ENCODE measurements at places on chromosomes 2 and 18.

GRCh38 chr2:134023854-134024253 lies 230.0 kb upstream of the MGAT5 start:
- DNase-seq = no peak

DNA sequence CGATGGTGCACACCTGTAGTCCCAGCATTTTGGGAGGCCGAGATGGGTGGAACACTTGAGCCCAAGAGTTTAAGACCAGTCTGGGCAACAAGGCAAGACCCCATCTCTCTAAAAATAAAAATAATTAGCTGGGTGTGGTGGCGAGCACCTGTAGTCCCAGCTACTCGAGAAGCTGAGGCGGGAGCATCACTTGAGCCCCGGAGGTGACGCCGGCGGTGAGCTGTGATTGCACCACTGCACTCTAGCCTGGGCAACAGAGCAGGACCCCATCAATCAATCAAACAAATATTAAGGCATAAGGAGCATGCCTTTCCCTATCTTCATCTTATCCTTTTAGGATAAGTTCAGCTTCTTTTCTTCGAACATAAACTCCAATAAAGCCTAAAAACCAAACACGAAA lies 1.1 kb downstream of the WDSUB1 start:
- DNase-seq = no peak

- peak; percentile 15 for DNase-seq
Observed at GRCh38 chr2:11532416-11533055, 1.3 kb upstream of the GREB1 start.

GRCh38 chr2:30354621-30355020 lies 92.4 kb upstream of the LCLAT1 start:
- no peak for DNase-seq

DNA sequence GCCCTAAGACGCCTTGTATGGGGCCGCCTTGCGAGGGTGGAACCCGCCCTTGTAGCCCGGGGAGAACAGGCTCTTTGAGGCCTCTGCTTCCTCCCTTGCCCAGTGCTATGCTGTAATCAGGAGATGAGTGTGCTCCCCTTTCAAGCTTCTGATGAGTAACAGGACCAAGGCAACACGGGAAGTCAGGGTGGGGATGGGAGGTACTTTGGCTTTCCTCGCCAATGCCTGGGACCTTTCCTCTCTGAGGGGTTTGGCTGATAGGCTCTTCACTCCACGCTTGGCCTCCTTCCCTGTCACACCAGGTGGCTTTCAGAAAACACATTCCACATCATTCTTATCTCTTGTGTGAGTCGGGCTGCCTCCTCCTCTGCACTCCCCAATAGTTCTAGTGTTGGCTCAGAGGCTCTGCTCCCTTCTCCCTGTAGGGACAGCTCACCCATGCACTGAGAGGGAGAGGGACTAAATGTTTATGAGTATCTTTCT lies 223.7 kb upstream of the TRIB2 start:
- no peak for DNase-seq

GRCh38 chr18:2979871-2980790 lies 32.8 kb downstream of the LPIN2 start:
- peak; percentile 51 for DNase-seq

DNA sequence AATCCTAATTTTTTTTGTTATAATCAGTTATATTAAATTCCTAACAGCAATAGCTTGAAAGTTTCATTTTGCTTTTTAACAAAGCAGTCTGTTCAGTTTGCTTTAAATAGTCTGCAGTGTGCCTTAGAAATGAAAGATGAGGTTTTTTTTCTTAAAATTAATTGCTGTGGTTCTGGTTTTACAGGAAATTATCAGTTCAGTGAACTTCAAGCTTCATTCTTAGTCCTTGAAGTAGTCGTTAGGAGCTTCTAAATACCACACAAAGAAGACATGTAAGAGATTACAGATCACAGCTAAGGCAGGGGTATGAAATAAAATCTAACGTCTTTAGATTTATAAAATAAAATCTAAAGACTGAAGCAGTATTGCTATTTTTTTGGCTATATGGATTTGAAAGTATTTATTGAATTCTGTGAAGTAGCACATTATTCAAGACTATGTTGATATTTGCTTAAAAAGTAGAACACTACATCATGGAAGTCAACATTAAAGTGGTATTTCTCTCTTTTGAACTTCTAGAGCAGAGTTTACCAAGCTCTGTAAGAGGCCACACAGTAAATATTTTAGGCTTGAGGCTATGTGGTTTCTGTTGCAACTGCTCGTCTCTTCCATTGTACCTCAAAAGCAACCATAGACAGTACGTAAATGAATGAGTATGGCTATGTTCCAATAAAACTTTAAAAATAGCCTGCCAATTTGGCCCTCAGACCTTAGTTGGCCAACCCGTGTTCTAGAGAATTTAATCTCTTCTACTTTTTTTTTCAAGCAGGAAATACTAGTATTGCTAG lies 81.5 kb upstream of the STON1 start:
- peak; percentile 94 for DNase-seq

GRCh38 chr2:203599509-203599908 lies 64.4 kb upstream of the RAPH1 start:
- DNase-seq = no peak

DNA sequence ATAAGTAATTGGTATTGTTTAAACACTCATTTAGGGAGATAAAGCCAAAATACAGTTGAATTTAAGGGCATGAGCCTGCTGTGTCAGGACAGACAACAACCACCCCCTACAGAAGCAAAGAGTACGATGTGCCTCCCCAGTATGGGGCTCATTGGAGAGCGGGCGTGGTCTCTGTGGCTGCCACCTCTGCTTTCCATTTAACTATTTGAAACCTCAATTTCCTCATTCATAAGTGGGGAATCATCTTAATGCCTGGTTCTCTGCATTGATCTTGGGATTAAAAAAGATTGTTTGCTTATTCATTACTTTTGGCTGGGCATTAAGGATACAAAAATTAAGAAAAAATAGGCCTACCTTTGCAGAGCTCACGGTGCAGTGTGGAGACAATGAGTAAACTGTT lies 21.4 kb downstream of the KCNS3 start:
- no peak for DNase-seq

- no peak for DNase-seq
Observed at GRCh38 chr2:241649404-241649803, 11.9 kb downstream of the ATG4B start.

DNA sequence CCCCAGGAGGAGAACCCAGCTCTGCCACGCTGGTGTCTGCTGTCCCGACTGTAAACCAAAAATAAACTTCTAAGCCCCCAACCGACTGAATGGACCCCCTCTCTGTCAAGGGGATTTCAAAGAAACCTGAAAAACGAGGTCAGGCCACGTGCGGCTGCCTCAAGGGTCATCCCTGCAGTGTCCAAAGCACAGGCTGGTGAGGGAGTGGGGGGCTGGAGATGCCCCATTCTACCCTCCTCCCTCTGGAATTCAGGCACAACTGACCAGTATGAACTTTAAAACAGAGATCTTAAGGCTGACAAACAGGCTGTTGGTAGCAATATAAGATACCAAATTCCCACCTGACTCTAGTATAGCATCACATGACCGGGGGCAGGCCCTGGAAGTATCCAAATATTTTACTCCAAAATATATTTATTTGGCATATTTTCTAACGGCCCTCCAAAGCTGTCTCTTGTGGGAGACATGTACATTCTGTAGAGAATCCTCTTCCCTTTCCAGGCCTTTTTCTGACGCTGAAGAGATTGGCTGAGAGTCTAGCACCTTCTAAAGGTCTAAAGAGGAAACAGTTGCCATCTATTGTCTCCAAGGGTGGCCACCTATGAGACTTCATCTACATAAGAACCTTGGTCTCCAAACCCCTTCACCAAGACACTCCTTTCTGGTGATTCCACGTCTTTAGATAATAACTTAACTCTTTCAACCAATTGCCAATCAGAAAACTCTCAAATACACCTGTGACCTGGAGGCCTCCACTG lies 40.4 kb upstream of the CTDP1 start:
- DNase-seq = no peak

GRCh38 chr2:111897924-111898702 lies at the start of gene MERTK:
TSS of gene MERTK (plus strand) at chr2:111898607. CDS start at chr2:111898736, 129 bp downstream.
- DNase-seq = peak; percentile 38

- DNase-seq = no peak
Observed at GRCh38 chr2:233691443-233692433, 952 bp upstream of the UGT1A6 start.

DNA sequence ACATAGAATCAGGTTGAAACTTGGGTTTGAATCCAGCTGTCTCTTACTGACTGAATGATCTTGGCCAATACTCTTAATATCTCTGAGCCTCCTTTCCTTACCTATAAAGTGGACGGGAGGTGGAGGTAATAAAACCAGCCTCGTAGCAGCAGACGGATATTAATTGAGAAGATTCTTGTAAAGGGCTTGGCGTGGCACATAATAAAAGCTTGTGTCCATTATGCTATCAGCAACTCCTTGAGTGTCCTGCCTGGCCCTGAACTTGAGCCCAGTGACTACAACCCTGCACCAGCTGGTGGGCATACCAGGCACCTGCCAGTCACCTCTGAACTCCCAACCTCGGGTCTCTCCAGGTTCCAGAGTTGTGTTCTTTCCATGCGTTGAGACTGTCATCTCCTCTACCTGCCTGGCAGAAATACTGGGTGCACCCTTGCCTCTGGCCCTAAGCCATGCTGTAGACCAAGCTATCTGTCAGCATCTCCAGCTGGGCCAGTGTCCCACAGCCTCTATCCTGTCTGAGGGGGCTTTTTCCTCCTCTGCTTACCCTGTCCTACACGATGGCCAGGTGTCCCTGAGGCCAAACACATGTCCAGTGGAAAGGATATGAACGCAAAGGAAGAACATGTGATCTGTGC lies 9.7 kb downstream of the CAPN13 start:
- DNase-seq = no peak

- DNase-seq = no peak
Observed at GRCh38 chr18:58381676-58382411, 247.0 kb downstream of the ALPK2 start.

DNA sequence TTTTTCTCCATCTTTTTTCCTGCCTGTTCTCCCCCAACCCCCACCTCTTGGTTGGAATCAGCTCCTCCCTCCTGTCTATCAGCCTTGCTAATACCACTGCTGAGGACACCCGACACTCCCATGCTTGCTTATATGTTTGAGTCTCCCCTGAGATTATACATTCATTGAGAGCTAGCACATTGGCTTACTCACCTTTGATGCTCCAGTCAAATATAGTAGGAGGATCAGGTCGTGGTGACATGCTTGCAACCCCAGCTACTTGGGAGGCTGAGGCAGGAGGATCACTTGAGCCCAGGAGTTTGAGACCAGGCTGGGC lies 91.5 kb upstream of the CCBE1 start:
- DNase-seq = no peak

GRCh38 chr18:76466410-76466991 lies 28.5 kb downstream of the ZNF516 start:
- DNase-seq = no peak

DNA sequence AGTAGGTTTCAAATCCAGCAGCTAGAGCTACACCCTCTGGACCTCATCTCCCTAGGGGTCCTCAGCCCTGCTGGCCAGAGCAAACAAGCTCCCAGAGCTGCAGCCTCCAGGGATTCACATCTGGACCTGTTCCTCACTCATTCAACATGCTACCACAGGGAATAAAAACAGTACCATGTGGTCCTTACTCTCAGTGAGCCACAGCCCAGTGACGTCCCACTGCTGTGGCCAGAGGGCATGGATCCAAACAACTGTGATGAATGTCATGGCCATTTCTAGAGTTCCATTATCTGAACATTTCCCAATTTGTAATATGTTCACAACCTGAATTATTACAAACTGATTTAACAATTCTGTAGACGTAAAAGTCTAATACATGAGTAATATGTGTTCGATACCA lies 177.9 kb downstream of the TRABD2A start:
- DNase-seq = peak; percentile 9

- no peak for DNase-seq
Observed at GRCh38 chr2:159004849-159005248, 36.4 kb downstream of the TANC1 start.

DNA sequence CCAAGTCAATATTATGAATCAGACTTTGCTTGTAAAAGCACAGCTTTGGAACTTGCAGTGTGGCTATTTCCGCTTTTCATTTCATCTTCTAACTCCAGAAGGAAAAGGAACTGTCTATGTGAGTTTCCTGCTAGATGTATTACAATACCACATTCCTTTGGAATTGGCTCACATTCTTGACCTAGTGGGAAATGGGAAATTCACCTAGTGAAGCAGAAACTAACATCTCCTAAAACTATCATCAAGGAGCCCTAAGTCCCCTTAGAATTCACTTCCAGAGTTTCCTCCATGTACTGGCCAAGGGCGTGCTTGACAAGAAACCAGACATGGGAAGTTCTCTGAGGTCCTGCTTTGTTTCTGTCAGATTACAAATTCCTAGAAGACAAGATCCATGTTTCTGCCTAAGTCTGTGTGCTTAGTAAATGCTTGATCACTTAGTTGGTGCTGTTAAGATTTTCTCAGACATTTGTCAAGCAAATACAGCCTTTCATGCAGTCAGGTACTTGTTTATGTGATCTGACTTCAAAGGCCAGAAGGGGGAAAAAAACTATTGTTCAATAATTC lies 275.7 kb upstream of the FN1 start:
- DNase-seq = peak; percentile 8

DNA sequence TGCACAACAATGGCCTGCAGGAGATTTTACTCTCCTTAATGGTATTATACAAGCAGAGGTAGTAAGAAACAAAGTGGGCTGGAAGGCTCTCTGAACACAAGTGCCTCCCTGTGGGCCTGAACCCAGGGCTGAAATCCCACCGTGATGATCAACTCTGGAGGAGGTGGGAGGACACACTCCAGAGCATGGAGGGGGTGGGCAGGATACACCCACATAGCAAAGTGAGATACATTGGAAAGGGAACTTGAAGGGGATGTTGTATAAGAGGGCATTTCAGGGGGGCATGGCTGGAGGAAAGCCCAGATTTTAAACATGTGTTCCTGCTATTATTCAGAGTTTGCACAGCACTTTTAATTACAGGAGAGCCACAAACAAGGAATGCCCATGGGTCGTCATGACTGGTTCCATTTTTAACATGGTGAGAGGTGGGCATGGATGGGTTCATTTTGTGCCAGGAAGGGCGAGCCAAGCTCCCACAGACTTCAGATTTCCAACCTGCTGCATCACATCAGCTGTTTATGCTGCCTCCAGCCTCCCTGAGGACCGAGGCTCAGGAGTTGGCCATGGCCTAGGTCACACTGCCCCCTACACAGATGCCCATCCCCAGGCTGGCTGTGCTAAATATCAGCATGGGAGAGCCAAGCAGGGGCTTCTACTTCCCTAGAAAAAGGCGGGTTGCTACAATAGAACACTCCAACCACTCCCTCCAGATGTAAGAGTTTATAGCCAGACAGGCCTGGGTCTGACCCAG lies 416.2 kb upstream of the ID2 start:
- no peak for DNase-seq

GRCh38 chr2:147925886-147926285 lies 81.1 kb downstream of the ACVR2A start:
- DNase-seq = no peak

DNA sequence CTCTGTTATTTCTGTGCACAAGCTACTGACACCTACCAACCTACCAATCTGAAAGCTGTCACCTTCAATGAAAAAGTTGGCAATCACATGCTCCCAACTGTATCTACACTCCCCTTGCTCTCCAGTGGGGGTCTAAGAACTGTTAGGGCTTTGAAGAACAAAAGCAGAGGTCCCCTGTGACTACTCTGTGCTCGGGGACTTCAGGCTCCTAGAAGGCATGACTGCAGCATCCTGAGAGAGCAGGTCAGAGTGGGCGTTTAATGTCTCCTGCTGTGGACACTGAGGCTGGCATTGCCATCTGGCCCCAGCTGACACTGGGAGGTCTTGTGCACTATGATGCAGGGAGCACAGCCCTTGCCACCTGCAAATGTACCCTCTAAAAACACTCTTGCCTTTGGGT lies 93.3 kb downstream of the ACTR2 start:
- DNase-seq = no peak

GRCh38 chr2:37529830-37530415 lies 141.5 kb downstream of the CDC42EP3 start:
- peak; percentile 89 for DNase-seq

- no peak for DNase-seq
Observed at GRCh38 chr18:54357082-54357659, 487 bp downstream of the STARD6 start.
